Activated T-helper 1 cell treated with anti-CD3 and anti-CD28 coated beads, Interleukin-2, amount 50 U/mL, for 16 hours (primary cell): ENCODE measurements at places on chromosomes 2 and 18.

DNA sequence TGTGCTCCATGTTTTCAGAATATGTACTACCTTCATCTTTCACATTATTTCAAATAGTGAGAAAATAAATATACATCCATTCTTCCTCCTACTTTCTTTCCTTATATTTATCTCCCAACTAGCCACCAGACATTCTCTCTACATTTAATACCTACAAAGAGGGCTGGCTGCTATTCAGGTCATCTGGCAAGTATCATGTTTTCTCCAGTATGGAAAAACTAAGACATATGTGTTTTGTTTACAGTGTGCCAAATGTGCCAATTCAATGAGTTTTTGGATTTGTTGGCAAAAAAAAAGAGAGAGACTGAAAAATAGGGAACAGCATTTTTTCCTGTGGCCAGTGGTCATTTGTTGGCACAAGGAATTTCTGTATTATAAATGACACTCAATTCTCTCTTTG is 1207.3 kb downstream of the DPP10 start:
- no peak for DNase-seq

DNA sequence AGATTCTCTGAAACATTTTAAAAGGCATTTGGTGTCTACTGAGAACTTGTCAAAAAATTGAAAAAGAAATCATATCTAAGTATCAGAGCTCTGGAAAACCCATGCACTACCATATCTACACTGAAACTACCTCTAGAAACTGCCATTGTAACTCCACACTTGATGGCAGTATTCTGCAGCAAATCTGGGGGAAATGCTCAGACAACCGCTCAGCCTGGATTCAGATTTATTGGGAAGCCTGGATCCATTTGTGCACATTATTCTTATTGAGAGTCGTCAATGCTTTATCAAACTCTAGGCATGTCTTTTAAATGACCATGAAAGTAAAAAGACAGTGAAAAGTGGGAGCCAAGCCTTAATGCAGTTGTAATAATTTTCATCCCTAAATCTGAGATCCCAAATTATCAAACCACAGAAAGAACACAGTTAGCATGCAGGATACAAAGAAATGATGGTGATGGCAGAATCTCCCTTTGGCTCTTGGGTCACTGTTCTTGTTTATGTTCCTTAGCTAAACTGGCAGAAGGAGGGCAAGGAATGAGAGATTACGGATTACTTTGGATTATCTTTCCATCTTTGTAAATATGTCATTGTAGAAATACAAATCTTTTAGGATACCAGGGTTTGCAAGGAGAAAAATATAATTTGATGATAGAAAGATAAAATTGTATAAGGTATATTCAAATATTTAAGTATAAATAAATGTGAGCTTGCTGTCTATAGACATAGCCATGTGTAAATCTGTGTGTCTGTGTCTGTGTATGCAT is 512.1 kb upstream of the SYT4 start:
- no peak for DNase-seq

DNA sequence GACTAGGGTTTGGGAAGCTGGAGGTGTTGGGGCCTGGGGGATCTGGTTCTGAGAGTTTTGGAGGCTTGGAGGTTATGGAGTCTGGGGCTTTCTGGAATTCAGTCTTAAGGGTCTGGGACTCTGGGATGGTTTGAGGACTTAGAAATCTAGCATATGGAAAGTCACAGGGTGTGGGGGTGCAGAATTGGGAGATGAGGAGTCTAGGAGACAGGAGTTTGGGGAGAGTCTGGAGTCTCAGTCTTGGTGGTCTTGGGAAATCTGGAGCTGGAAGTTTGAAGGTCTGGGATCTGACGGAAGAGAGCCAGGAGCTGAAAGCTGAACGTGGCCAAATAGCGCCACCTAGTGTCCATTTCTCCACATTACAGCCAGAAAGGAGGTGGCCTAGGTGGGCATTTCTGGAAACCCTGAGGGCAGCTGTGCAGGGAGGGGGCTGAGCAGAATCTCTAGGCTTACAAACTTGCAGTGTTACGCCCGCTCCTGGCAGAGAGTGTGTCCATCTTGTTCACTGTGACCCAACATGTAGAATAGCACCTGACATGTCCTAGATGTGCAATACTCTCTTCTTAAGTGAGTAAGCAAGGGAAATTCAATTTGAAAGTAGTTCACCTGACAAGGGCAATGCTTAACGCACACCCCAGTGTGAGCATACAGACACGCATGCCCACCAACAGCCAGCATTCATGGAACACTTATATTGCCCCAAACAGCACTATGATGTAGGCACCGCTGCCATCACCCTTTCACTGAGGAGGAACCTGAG is 204.8 kb downstream of the TFCP2L1 start:
- DNase-seq, result peak; percentile 8

DNA sequence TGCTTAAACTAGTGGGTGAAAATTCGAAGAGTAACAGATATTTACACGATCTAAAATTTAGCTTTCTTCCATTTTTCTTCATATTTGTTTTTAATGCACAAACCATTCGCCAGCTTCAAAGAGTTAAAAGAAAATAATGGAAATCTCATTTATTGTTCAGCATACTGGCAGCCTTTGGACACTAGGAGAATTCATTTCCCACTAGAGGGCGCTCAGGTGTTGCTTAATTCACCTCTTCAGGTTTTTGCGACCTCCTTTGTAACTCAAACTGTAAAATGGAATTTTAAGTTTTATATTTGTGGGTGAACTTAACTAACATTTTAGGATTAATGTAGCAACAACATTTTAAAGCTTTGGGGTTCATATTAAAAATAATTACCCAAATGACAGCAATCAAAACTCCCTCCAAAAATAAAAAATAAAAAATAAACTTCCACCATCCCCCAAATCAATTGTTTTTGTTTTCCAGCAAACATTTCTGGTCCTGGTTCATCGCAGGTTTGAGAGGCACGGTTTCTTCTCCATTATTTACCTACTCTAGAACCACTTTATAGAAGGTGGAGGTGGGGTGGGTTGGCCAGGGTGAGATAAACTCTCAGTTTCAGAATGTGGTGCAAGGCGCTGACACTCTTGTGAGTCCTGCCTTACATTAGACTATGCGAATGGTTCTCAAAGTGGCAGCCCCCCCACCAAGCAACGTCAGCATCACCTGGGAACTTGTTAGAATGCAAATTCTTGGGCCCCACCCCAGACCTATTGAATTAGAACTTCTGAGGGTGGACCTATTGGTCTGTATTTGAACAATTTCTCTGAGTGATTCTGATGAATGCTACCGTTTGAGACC is 24.7 kb upstream of the PNPT1 start:
- DNase-seq, result no peak

DNA sequence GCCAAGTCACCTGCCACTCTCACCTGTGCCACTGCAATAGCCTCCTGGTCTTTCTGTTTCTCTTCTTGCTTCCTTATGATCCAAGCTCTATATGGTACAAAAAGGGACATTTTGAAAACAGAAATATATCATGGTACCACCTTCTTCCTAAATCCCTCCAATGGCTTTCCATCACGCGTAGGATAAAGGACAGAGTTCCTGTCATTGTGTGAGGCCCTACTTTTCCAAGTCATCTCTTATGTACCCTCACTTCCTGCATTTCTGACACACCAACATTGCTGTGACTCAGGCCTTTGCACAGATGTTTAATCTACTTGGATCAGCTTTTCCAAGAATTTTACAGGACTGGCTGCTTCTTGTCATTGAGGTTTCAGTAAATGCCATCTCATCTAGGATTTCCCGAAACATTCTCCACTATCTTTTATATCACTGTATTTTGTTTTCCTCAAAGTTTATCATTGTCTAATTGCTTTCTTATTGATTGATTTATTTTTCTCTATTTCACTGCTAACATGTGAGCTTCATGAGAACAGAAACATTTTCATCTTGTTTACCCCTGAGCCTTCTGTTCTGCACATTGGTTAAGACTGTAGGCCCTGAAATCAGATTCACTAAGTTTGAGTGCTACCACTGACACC is 426.1 kb upstream of the FANCL start:
- DNase-seq, result no peak

DNA sequence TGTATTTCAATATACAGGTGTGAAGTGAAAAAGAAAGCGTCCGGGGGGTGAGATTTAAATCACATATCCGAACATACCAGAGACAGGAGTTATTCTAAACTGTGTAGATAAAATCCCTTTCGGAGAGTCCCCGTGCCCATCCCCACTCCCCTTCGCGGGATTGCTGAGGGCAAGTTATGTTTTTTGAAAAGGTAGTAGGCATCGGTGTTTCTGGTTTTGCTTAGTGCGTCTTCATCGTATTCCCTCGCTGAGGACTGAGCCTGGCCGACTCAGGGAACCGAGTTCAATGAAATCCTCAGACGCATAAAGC is 583.4 kb downstream of the ZEB2 start:
- no peak for DNase-seq

DNA sequence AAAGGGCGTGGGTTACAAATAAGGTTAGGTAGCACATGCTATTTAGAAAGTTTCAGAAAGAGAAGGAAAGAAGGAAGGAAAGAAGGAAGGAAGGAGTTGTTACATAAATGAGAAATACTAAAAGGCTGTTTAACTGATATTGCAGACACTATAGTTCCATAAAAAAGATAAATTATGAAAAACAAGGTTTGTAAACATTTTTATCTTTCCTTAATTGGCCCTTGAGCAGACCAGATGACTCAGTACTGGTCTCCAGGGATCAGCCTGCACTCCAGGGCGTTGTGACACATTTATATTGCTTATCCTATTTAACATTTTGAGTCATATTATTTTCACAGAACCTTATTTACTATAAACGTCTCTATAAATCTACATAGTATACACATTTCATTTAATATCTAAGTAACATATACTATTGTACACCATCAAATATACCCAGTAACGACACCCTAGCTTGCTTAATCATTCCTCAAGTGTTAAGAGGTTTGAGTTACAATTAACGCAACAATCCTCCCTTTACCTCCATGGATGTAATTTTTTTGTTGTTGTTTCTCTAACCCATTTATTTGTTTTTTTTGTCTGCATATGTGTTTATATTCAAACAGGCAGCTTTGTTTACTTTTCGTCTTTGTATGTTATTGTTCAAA is 2.8 kb upstream of the RAB31 start:
- DNase-seq, result no peak

DNA sequence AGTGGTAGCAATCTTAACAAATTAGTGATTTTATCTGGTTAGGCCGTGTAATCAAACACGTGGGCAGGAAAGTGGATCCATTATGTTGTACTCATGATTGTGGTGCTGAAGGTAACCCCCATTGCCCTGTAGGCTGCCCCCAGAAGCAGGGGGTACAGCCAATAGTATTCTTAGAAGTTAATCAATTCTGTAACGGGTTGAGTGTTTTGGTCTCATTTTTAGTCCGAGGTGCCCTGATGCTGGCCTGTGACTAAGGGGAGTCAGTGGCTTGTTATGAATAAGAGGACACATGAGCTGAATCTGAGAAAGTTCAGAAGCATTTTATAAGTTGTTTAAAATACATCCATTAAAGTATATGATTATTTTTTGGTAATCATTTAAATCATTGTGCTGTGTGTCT is 8.6 kb downstream of the EPAS1 start:
- DNase-seq, result no peak
